ENCODE measurements at places on chromosomes 2 and 18.

DNA sequence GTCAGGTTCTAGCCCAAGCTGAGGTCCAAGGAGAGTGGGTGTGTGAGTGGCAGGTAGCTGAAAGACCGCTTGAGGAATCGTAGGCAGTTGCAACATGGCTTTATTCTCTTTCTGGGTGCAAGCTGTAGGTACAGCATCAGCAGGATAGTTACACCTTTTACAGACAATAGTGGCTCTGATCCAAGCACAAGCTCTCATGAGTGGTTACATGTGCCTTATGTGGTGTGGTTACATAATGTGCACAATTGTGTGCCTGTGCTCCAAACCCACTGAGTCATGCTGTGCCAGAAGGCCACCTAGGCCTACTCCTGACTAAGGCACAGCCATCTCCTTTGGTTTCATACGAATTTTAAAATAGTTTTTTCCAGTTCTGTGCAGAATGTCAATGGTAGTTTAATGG is 227.6 kb downstream of the SATB2 start:
- no peak for DNase-seq

GRCh38 chr2:235255693-235256092 is 238.2 kb upstream of the AGAP1 start:
- DNase-seq, result no peak

DNA sequence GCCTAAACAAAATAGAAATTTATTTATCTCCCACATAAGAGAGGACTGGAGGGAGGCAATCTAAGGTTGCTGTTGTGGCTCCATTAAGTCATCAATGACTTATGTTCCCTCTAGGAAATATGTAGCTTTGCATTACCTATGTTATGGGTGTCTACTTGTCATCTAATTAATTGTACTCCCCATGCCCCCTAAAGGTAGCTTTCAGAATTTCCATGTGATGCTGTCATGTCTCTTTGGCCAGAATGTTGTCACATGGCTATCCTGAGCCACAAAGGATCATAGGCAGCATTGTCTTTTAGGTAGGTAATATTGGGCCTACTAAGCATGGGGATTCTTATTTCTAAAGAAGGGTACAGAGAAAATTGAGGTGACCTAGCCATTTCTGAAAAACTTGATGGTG is 935.6 kb upstream of the FANCL start:
- DNase-seq, result peak; percentile 66

DNA sequence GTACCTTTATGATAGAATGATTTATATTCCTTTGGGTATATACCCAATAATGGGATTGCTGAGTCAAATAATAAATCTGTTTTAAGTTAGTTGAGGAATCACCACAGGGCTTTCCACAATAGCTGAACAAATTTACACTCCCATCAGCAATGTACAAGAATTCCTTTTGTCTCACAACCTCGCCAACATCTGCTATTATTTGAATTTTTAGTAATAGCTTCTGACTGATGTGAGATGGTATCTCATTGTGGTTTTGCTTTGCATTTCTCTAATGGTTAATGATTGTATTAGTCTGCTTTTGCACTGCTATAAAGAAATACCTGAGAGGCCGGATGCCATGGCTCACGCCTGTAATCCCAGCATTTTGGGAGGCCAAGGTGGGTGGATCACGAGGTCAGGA is 1387.6 kb upstream of the ACVR2A start:
- no peak for DNase-seq

- no peak for DNase-seq
Measured at GRCh38 chr2:220779931-220780330, 792.2 kb downstream of the EPHA4 start.

DNA sequence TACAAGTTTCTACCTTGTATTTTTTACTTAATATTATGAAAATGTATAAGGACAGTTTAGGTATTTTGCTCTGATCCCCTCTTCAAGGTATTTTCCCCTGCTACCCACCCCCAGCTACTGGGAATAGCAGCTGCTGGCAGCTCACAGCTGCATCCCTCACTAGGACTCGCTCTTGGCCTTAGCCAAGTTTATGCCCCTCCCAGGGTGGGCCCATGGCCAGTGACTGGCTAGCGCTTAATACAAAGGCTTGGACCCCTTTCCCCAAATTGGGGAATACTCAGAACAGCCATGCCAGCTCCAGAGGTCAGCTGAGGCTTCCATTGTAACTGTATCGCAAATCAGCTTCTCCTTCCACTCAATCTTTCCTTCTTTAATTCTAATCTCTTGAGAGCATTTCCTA is 131.3 kb downstream of the GFPT1 start:
- no peak for DNase-seq

GRCh38 chr2:120360307-120360855 is 14.4 kb downstream of the INHBB start:
- no peak for DNase-seq

GRCh38 chr2:134776836-134777235 is 58.0 kb upstream of the TMEM163 start:
- DNase-seq, result no peak

- DNase-seq, result peak; percentile 53
Measured at GRCh38 chr18:48222118-48222517, 187.1 kb downstream of the ZBTB7C start.

GRCh38 chr2:191165176-191165643 is 14.4 kb upstream of the STAT4 start:
- DNase-seq, result peak; percentile 72

- no peak for DNase-seq
Measured at GRCh38 chr2:4898706-4899105, 793.5 kb upstream of the SOX11 start.

- no peak for DNase-seq
Measured at GRCh38 chr2:201057087-201057521, 14.4 kb downstream of the HYCC2 start.

DNA sequence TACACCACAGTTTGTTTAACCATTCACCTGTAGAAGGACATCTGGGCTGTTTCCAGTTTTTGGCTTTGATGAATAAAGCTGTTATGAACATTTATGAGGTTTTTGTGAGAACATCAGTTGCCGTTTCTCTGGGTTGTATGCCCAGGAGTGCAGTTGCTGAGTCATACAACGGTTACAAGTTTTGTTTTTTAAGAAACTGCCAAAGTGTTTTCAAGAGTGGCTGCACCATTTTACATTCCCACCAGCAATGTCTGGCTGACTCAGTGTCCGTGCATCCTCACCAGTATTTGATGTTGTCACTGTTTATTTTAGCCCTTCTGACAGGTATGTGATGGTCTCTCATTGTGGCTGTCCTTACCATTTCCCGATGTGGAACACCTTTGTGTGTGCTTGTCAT is 48.0 kb upstream of the GPR17 start:
- no peak for DNase-seq

GRCh38 chr2:26432859-26433258 is 31.1 kb downstream of the DRC1 start:
- no peak for DNase-seq

- no peak for DNase-seq
Measured at GRCh38 chr2:15222856-15223255, 338.3 kb downstream of the NBAS start.

- DNase-seq, result no peak
Measured at GRCh38 chr2:227098162-227098515, 65.9 kb downstream of the COL4A4 start.

DNA sequence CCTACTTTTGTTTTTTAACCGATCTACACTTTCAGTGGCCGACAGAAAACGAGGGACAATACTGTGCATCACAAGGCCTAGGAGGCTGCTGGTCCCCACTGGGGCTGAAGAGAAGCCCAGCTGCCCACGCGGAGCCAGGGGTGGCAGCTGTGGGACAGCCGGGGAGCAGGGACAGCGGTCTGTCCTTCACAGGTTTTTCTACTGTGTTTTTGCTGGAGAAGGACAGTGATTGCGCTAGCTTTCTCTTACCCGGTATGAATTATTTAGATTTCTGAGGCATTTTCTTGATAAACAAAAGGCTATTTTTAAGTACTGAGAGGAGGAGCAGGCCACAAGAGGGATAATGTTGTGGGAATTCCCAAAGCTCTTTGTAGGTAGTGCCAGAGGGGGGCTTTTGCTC is 219.8 kb downstream of the ATAD2B start:
- DNase-seq, result no peak

DNA sequence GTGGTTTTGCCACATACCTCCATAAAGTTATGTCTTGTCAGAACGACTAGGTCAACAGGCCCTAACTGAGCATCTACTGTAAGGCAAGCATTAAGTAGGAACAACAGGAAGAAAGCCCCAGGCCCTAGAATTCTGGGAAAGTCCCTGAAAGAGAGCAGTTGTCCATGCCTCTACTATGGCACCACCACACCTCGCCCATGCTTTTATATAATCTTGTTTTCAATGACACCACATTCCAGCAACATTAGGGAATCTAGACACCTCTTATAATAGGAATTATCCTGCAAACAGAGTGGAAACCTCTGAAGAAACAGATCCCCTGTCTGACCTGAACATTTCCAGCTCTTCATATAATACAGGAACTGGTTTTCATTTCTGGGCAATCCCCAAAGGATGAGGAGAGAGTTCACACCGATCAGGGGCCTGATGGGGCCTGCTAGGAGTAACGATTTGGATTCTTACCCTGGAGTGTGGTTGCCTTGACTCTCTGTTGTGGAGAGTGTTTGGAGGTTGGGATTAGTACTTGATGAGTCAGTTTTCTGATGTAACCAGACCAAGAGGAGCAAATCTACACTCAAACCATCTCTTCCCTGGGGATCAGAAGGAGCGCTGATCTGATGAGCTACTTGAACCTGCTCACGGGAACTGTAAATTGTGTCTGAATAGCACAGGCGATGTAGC is 31.9 kb upstream of the CEP68 start:
- no peak for DNase-seq

- no peak for DNase-seq
Measured at GRCh38 chr2:233426619-233427342, 72.5 kb downstream of the DGKD start.

DNA sequence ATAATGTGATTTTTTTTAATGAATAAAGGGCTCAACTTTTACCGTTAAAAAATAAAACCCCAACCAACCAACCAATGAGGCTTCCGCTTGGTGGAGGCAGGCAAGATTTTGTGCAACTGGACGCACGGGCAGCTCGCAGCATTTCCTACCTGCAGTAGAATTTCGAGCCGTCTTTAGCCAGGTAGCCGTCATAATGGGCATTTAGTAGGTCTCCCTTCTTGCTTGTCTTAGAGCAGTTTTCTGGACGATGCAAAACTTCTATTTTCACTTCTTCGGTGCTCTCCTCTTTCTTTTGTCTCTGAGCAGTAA is 316 bp downstream of the FKBP7 start:
- DNase-seq, result peak; percentile 69

DNA sequence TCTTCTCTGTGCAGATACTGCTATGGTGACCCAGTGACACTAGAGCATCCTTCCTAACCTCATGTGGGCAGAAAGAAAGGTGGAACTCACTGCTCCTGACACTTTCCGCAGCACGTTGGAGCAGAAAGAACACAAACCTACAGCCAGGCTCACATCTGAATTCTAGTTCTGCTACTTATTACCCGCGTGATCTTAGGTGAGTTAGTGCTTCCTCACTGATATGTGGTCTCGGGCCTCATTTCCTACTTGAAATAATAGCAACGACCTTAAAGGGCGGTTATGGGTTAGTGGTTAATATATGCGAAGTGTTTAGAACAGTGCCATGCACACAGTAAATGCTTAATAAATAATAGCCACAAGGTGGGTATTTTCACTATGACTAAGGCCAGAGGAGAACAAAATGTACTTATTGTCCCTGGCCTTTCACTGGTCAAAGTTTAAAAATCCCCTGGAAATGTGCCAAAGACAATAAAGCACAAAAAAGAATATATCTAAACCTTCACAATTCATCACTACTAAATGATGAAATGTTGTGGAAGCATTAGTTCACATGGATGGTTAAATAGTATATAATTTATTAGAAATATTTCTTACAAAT is 66.6 kb downstream of the MYOM1 start:
- DNase-seq, result no peak

DNA sequence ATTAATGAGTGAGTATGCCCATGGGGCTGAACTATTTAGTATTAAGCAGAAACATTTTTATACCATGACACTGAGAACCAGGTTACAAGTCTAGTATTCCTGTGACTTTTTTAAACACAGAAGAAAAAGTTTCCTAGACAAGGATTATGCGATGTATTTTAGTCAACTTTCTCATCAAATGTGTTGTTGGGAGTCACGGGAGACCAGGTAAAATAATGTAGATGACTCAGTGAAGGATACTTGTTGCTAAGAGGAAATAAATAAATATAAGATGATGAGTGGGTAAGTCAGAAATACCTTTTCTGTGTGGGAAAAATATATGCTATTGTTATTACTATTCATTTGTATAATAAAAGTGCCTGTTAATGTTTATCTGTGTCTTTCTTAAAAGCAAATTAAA is 23.4 kb downstream of the MBD5 start:
- DNase-seq, result no peak

- DNase-seq, result no peak
Measured at GRCh38 chr2:26811261-26811660, 25.4 kb downstream of the CENPA start.

DNA sequence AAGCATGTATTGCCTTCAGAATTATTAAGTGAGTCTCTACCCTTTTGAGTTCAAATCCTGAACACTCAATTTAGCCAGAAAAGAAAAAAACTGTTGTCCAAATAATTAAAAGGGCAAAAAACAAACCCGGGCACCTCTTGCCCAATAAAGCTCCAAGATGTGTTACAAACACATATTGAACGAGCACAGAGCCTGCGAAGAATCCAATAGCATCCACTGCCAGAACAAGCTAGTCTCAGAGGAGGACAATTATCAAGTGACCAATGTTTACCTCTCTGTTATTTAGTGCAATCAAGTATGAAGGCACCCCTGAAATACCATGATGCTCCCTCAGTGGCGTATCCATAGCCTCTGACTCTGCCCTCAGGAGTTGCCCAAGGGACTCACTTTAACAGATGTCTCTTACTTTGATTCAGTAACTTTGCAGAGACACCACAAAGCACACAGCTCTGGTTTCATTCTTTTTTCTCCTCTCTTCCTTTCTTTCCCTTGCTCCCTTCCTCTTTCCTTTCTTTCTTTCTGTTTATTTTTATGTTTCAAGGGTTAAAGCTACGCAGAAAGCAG is 93.5 kb upstream of the SPATS2L start:
- no peak for DNase-seq

- DNase-seq, result no peak
Measured at GRCh38 chr2:109511168-109511567, 102.6 kb downstream of the SEPTIN10 start.

GRCh38 chr18:596288-596881 is 403 bp upstream of the CLUL1 start:
- peak; percentile 74 for DNase-seq

- DNase-seq, result no peak
Measured at GRCh38 chr2:71778936-71779773, 325.8 kb downstream of the DYSF start.

- DNase-seq, result no peak
Measured at GRCh38 chr18:65227970-65228369, 522.8 kb upstream of the CDH7 start.

DNA sequence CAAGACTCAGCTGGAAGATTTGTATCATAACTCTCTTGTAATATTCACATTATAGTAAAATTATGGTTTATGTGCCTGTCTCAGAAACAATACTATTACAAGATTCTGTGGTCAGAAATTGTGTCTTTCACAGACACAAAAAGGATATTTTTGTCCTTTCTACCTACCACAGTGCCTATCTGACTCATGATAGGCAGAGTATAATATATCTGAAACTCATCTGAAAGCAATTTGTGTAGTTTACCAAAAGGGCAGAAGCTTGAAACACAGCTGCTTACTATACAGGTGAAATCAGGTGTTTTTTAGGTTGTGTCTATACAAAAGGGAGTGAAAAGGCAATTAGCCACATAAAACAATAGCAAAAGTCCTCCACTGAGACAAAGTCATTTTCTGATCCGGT is 10.9 kb downstream of the TMEM200C start:
- DNase-seq, result peak; percentile 36

All from Karpas-422 (cell line).